Activated T-cell treated with anti-CD3 and anti-CD28 coated beads, Interleukin-2, amount 50 U/mL, for 4 hours (primary cell): ENCODE measurements at places on chromosomes 6 and 20. TPM values are rescaled to one million over a fixed set of nuclear protein-coding genes. Genes with fewer than 3 reads are reported as not detected.

GRCh38 chr6:121305957-121306607 lies 28.2 kb downstream of the TBC1D32 start:
- DNase-seq, result no peak

GRCh38 chr6:154950979-154951344 lies 44.2 kb upstream of the TIAM2 start:
- DNase-seq, result no peak

DNA sequence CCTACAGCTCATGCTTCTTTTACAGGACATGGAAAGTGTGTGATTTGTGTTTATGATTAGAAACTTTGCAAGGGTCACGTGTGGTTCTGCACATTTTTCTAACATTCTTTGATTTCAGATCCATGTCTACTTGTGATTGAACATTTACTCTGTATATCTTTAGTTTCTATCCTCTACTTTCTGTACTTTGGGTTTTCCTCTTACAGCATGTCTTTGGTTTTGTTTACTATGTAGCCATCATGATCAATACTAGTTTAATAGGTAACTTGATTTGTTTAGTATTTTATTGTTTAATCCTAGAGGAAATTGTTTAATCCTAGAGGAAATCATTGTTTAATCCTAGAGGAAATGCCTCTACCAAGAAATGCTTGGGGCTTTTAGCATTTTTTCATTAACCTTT lies 41.8 kb downstream of the XRN2 start:
- no peak for DNase-seq

GRCh38 chr6:149087898-149088297 lies 229.6 kb upstream of the TAB2 start:
- no peak for DNase-seq

GRCh38 chr6:96942676-96943075 lies 18.1 kb downstream of the KLHL32 start:
- DNase-seq, result no peak

TRMT6 gene
- total RNA-seq, result 45.8 TPM

MICB gene
- 14.9 TPM for total RNA-seq

TTI1 gene
- total RNA-seq, result 35.0 TPM
